ENCODE measurements at places on chromosomes 2 and 18.

DNA sequence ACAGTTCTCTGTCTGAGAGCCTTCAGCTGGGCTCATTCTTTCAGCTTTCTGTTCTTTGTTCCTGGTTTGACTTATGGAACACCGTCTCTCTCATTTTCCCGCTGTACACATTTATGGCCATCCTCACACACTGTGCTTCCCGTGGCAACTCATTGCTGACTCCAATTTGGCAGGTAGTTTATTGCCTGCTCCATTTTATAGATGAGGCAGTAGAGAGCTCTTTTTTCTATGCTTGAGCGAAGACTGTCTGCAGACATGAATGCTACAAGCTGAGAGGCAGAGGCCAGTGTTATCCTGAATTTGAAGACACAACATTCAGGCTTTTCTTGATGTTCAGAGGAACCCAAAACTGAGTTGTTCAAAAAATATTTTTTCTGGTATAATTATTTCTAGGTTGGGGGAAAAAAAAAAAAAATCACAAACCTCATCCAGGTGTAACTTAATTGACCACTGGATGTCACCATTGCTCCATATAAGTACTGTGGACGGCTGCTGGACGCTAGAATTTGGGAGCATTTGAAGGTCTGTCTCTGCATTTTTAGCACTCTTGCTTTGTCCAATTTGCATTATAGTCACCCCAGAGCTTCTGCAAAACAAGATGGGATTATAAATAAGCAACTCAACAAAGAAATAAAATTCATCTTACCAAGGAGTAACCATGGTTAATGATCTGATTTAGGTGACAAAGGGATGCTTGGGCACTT, 83.5 kb downstream of the HRH4 start:
- peak; percentile 8 for DNase-seq

- no peak for DNase-seq
Observed at GRCh38 chr2:224181534-224182155, 142.6 kb upstream of the SERPINE2 start.

- no peak for DNase-seq
Observed at GRCh38 chr2:167345559-167345958, 457.3 kb downstream of the XIRP2 start.

DNA sequence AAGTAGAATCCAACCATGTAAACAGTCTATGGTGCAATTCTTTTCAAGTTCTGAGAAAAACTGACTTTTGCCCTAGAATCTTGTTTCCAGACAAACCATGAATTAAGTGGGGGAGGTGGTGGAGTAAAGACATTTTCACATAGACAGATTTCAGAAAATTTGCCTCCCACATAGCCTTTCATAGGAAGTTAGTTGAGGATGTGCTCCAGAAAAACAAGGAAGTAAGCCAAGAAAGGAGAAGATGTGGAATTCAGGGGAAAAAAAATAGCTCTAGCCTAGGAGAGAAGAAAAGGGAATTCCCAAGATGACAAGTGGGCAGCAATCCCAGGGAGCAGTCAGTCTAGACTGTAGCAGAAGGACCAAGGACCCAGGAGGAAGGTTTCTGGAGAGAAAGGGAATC, 17.4 kb downstream of the RUFY4 start:
- DNase-seq: peak; percentile 84

Measured in suppressor macrophage treated with lipopolysaccharide for 1 hour (primary cell).